Fibroblast of upper back skin (primary cell): ENCODE measurements at places on chromosomes 3 and 15.
A peak's percentile ranks its signal among the peaks of the same experiment; 100 is the strongest.

GRCh38 chr3:1275495-1275894, 182.7 kb downstream of the CNTN6 start:
- peak; percentile 11 for DNase-seq

DNA sequence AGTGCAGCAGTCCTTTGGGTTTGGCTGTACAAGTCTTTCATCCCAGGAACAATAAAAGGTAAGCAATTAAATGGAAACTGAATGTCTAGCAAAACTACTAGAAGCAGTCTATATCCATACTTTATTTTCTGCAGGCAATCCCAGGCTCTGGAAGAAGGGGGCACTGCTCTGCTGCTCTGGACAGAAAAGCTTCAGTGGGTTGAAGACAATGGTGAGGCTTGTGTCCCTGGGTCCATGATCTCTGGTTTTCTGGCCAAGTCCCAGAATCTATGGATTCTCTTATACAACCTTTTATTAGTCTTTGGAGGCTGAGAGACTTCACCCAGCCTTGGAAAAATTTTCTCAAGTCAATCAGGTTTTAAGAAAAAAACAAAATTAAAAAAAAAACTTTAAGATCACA, 35.6 kb downstream of the SCAP start:
- no peak for DNase-seq

DNA sequence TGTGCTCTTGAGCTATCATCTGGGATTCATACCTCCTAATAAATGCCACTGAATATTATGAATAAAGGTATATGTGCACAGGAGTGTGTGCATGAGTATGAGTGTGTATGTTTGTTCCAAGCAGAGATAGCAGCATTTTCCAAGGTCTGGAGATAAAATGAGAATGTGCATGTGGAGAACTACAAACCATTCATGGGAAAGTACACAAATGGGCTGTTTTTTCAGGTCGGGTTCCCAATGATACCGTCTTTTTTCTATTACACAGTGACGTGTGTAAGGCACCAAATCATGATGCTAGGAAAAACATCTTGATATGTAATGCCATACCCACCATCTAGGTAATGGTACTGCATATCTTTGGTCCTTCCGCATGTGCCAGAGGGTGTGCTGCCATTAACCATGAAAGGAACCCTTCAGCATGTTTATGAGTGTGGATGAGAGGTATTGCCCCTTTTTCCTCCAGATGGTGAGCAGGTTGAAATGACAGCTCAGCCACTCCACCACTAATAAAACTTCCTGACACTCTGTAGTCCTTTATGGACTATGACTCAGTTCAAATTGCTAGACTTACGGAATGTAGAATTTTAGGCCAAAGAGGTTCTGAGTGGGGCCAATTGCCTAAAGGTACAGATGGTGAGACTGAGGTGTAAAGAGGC, 36.4 kb upstream of the COPB2 start:
- DNase-seq: peak; percentile 0

GRCh38 chr3:179887295-179887943, 149.3 kb downstream of the PEX5L start:
- no peak for DNase-seq

DNA sequence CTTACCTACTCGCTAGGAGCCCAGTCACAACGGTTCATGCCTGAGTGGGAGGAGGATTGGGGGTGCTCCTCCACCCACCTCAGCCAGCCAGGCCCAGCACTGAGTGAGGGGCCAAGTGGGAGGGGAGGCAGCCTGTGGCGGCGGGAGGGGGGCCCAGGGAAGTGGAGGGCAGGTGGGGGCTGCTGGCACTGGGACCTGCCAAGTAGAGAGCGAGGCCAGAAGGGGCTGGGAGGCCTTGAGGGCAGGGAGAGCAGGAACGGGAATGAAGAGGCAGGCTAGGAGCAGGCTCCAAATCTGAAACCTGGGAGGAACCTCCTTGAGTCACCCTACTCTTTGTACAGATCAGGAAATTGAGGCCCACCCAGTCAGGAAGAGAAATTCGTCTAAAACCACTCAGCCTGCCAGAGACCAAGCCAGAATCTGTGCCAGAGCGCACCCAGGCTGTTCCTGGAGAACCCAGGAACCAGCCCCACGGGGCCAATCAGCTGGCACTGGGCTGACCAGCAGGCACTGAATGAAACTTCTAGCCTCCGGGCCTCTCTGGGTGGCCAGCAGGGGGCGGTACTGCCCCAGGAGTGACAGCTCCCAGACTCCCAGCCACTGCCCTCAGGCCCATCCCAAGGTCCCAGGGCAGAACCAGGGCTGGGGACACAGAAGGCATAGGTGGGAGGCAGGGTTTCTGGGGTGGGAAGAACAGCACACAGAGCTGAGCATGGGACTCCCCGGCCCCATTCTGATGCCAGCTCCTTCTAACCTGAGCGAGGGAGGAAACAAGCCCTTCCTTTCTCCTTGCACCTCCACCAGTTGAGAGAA, 14.8 kb upstream of the CYP11A1 start:
- peak; percentile 75 for DNase-seq

- DNase-seq: peak; percentile 74
These were observed 317.7 kb upstream of the ADAMTS9 start for GRCh38 chr3:65005486-65005885.

GRCh38 chr3:171781711-171782127, 28.6 kb downstream of the PLD1 start:
- peak; percentile 38 for DNase-seq

DNA sequence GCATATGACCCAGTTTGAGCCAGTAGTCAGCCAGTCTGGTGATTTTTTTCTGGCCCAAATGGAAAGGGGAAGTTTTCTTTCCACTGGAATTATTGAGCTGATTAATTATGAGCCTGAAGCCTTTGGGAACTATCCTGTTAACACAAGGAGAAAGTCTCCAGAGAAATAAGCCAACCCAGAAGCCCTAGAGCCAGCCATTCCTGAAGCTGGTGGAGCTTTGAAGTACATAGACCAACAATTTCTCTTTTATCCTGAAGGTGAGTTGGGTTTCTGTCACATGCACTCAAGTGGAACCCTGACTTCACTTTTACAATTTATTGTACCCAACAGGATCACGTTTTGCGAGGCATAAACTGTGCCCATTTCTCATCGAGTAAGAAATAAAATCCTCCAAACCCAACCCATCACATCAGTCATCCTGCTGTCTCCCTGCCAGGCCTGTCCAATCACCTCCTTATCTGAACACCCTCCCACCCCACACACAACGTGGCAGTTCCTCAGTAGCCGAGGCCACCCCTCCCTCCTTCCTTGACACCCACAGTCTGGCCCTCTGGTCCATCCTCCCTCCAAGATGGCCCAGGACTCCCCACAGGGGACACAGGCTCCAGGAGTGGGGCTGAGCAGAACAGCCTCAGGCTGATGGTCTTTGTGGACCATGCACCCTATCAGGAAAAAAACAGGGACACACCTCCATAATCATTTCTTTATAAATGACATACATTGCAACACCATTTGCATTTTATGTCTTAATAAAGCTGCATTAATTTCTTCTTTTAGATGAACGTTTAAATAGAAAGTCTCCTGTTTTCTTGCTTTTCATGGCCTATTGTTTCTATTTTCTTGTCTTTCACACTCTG, 55.7 kb upstream of the GATA2 start:
- DNase-seq: peak; percentile 55

GRCh38 chr15:77001966-77002365, 7.0 kb downstream of the PSTPIP1 start:
- DNase-seq: no peak

DNA sequence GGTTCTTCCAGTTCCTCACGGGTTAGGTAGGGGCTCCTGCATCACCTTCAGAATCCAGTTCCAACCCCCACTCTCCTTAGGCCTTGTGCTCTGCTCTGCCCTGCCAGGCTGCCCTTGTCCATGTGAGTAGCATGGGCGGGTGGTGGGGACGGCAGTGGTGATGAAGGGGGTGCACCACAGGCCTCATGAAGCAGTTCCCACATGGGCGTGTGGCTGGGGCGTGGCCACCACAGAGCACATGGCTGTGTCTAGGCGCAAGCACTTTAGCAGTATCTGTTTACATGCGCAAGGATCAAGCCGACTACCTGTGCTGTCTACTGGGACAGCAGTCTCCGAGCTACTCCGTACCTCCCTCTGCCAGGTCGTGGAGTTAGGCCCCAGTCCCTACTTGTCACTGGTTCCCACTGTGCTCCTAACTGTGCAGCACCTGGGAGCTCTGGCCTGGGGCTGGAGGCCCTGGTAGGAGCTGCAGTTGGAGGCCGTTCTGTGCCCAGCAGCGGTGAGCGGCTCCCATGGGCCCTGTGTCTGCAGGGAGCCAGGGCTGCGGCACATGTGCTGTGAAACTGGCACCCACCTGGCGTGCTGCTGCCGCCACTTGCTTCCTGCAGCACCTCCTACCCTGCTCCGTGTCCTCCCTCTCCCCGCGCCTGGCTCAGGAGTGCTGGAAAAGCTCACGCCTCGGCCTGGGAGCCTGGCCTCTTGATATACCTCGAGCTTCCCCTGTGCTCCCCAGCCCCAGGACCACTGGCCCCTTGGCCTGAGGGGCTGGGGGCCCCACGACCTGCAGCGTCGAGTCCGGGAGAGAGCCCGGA, 53.5 kb downstream of the PLXNA1 start:
- DNase-seq: no peak

DNA sequence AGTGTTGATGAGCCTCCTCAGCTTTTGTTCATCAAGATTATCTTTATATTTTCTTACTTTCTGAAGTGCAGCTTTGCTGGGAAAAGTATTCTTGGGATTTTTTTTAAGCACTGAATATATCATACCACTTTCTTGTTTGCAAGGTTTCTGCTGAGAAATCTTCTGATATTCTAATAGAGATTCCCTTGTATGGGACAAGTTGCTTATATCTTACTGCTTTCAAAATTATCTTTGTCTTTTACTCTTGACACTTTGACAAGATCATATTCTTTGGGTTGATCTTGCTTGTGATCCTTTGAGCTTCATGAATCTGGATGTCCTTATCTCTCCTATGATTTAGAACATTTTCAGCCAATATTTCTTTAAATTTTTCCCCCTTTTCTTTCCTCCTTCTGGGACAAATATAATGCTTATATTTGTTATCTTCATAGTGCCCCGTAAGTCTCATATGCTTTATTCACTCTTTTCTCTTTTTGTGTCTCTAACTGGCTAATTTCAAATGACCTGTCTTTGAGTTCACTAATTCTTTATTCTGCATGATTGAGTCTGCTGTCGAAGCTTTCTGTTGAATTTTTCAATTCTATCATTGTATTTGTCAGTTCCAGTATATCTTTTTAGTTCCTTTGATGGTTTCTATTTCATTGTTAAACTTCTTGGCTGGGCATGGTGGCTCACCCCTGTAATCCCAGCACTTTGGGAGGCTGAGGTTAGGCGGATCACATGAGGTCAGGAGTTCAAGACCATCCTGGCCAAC, 211.4 kb upstream of the MANF start:
- DNase-seq: no peak

DNA sequence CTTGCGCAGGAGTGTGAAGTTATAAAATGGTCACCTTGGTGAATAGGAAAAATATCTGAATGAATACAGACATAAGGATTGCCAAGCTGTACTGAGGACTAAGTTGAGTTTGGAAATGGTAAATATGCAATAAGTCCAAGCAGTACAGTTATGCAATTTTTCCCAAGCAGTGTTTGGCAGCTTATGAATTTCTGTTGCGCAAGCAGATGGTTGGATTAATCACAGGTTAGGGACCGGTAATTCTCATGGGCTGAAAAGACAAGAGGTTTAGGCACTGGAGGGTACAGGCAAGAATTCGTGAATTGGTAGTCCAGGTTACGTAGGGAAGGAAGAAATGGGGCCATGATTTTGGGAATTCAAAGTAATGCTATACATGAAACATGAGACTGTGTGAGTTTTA, 210.3 kb downstream of the RAP2B start:
- peak; percentile 75 for DNase-seq

DNA sequence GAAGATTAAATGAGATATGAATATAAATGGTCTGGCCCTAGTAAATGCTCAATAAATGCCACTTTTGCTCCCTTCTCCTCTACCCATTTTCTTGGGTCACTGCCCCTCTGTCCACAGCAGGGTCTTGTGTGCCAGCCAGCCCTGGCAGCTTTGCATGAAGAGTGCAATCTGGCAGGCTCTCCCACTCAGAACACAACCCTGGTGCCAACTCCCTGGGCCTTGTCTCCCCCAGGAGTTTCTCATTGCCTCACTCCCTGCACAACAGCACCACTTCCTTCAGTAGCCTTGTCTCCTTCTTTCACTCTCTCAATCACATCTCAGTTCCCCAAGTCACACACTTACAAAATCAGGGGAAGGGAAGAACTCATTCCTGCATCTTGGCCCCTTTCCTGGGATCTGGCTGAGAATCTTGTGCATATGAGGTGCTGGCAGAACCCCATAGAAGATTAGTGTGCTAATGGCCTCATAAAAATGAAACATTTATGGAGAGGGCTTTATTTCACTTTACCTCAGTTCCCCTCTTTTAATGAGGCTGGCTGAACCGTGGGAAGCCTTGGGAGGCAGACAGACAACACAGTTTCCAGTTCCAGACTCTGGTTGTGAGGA, 445.9 kb upstream of the PROK2 start:
- DNase-seq: peak; percentile 20

DNA sequence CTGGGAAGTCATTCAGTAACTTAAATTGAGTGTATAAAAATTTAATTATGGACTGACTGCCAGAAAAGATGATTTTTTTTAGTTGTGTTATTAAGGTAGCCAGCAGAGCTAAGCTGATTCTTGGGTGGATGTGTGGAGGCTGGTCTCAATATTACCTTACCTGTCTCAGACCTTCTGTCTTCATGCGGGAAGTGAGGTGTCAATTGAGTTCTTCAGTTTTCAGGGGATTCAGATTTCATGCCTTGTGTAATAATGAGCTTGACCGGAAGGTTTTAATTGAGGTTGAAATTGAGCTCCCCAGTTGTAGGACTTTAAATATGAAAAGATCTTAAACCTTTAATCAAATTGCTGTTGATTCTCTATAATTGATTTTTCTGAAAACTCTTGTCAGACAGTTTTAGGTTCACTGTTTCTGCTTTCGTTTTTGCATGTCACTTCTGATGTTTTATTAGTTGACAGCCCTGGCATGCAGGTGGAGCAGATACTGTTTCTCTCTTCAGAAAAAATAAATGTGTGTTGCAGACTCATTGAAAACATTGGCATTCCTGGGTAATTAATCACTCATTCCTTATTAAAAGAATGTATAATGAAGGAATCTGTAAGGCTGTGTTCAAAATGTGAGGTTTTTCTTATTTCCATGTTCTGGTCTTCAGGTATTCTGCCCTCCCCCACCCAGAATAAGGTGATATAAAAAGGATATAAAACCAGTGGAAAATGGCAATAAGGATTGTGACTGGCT, 54.5 kb downstream of the PSMD6 start:
- DNase-seq: peak; percentile 41

DNA sequence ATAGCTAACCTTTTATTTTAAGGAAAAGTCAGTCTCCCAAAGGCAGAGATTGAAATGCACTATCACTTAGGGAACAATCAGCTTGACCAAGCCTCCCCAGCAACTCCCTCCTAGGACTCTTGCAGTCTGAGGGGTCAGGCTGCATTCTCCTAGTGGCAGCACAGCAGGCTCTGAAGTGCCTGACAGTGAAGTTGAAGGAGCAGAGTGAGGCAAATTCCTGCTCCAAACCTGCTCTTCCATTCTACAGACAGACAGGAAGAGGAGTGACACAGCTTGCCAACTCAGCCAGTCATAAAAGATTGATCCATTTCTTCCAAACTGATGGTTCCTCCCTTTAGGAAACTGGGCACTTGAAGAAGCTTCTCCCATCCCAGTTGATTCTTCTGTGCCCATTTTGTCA, 43.9 kb upstream of the SMAD3 start:
- no peak for DNase-seq

GRCh38 chr3:463252-464192, 267.0 kb downstream of the CHL1 start:
- no peak for DNase-seq

- no peak for DNase-seq
These were observed 29.5 kb downstream of the RAD54L2 start for GRCh38 chr3:51568036-51568435.

GRCh38 chr3:176814285-176814684, 383.0 kb downstream of the TBL1XR1 start:
- DNase-seq: peak; percentile 63
